ENCODE measurements at places on chromosomes 2 and 18. TPM values are rescaled to one million over a fixed set of nuclear protein-coding genes. Genes with fewer than 3 reads are reported as not detected.

The SLC16A14 gene
- total RNA-seq = 62.0 TPM

The LINC00305 gene
- not detected for total RNA-seq

The ITGB6 gene
- under 0.01 TPM for total RNA-seq

The MROH2A gene
- total RNA-seq = not detected

The ICA1L gene
- total RNA-seq = 88.5 TPM

The TAF1B gene
- total RNA-seq = 43.2 TPM

The DSC2 gene
- 5.3 TPM for total RNA-seq

The TSN gene
- 74.2 TPM for total RNA-seq

The ME2 gene
- 152 TPM for total RNA-seq

The REG3A gene
- not detected for total RNA-seq

The GPR45 gene
- total RNA-seq = 0.82 TPM

The SULT1C4 gene
- total RNA-seq = 4.5 TPM

The CCDC195 gene
- total RNA-seq = not detected

The FAM110C gene
- total RNA-seq = 8.6 TPM

The TYMS gene
- 3.7 TPM for total RNA-seq

The TNFAIP6 gene
- 0.41 TPM for total RNA-seq

The RGPD4 gene
- total RNA-seq = not detected

The C18orf54 gene
- total RNA-seq = 8.2 TPM

The ITPRIPL1 gene
- total RNA-seq = 4.9 TPM

The ABCG8 gene
- 0.41 TPM for total RNA-seq

The HS6ST1 gene
- total RNA-seq = 51.8 TPM

The TANC1 gene
- 4.1 TPM for total RNA-seq

The HOXD12 gene
- total RNA-seq = not detected

All from frontal cortex (tissue), 4 donors.